ENCODE measurements at places on chromosomes 2 and 18. TPM values are rescaled to one million over a fixed set of nuclear protein-coding genes. Genes with fewer than 3 reads are reported as not detected.

DNA sequence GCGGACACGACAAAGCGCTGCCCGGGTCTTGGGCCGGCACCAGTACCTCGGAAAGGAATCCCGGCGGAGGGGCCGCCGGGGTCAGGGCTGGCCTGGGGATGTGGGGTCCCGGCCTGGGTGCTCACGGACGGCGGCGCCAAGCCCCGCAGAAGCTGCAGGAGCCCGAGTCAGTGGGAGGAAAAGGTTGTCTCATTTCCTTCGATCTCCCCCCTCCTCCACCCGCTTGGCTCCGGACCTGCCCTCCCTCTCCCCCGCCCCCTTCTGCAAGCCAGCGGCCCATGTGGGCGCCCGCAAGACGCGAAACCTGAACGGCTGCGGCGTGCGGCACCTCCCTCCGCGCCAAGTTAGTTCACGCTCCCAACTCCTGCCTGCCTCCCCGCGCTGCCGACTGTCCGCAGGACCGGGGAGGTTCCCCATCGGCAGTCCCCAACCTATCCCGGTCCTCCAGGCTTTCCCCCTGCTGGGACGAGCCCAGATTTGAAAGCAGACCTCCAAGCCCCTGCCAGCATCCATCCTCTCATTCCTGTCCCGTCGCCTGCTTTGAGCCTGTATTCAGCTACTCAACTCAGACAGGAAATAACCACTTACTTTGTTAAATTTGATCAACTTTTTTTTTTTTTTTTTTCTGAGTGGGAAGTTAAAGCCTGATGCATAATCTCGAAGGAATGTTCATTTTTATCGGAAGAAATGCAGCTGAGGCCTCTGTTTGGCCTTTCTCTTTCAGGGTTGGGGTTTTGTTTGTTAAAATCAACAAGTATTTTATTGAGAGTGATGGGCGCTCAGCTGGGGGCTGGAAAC is at the start of gene EVA1A:
TSS of gene EVA1A (minus strand) at position 172 of the 798 bp plus-strand sequence. CDS start 42,799 bp downstream, outside the sequence.
- DNase-seq = peak; percentile 75

Gene PROKR1
- total RNA-seq = 0.18 TPM

GRCh38 chr18:59060551-59060950 is 79.1 kb upstream of the SEC11C start:
- no peak for DNase-seq

Gene CCDC141
- total RNA-seq = 12.3 TPM

Gene BCL2
- total RNA-seq = 47.3 TPM

Gene CENPO
- total RNA-seq = 3.7 TPM

- no peak for DNase-seq
Measured at GRCh38 chr2:152453129-152453911, 118.3 kb downstream of the FMNL2 start.

Gene TBR1
- total RNA-seq = not detected

- no peak for DNase-seq
Measured at GRCh38 chr2:54524226-54524991, 68.3 kb downstream of the SPTBN1 start.

GRCh38 chr2:193580176-193580950 is 1385.6 kb upstream of the TMEFF2 start:
- DNase-seq = no peak

Gene UGT1A8
- total RNA-seq = not detected

DNA sequence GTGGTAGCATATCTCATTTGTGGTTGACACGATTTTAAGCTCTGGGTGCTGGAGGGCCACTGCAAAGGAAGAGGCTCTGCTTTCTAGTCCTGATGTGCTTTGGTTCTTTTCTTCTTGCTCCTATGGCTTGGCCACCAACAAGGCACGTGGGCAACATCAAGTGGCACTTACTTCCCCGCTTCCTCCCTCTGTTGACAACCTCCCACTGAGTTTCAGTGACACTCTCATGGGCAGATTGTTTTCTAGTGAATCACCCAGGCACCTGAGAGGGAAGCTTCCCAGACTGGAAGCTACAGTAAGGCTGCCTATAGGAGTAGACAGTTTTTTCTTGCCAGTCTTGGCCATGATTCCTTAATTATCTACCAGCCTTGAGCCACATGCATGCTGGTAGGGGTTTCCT is 89.0 kb downstream of the NBAS start:
- DNase-seq = no peak

DNA sequence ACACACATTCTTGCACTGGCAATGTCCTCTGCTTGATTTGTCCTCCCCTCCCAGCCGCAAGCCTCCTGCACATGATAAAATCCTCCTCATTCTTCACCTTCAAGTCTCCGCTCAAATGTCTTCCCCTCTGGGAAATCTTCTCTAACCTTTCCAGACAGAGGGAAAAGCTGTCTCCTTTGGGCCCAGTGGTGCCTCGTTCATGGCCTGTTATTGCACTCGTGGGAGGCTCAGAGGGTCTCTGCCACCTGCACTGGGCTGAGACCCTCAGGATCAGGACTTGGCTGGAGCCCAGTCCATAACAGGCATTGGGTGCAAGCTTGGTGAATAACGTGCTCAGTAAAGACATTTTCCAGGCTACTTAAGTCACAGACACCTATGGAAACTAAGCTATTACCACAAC is 68.6 kb downstream of the PTGR3 start:
- DNase-seq = no peak

GRCh38 chr2:48210189-48210588 is 303.9 kb upstream of the FBXO11 start:
- DNase-seq = no peak

DNA sequence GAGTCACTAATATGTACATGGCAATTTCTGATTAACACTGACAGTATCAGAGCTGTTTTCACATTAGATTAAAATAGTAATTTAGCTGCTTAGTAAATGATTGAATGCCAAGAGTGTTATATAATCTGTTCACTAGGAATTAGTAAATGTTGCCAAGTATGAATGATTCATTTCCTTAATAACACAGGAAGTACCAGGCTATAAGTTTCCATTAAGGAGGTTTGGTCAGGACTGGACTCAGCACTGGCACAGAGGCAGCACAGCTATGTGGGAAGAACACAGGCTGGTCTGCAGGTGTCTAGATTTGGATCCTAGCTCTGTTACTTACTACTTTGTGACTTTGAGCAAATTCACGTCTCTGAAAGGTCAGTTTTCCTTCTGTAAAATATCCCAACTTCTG is 97.2 kb downstream of the TDRD15 start:
- DNase-seq = no peak

GRCh38 chr2:39504790-39505335 is 67.8 kb upstream of the MAP4K3 start:
- DNase-seq = no peak

DNA sequence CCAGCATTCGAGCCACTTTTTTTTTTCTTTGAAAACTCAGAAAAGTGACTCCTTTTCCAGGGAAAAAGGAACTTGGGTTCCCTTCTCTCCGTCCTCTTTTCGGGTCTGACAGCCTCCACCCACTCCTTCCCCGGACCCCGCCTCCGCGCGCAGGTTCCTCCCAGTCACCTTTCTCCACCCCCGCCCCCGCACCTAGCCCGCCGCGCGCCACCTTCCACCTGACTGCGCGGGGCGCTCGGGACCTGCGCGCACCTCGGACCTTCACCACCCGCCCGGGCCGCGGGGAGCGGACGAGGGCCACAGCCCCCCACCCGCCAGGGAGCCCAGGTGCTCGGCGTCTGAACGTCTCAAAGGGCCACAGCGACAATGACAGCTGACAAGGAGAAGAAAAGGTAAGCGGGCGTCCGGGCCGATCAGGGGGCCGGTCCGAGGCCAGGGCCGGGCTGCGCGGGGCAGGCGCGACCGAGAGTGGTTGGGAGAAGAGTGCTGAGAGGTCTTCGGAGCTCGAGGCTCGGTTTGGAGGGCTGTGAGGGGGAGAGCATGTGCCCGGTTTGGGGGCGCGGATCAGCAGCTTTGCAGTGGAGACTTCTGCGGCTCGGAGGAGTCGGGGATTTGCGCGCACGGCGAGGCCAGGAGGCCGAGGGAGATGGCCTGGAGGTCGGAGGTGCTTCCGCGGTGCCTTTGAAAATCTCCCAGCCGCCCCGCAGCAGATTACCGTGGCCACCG is 502 bp downstream of the EPAS1 start:
- peak; percentile 84 for DNase-seq

- no peak for DNase-seq
Measured at GRCh38 chr2:191885650-191886049, 38.8 kb upstream of the CAVIN2 start.

GRCh38 chr2:173623438-173624319 is 269.0 kb downstream of the CDCA7 start:
- DNase-seq = no peak

- DNase-seq = no peak
Measured at GRCh38 chr2:134582547-134582899, 136.3 kb downstream of the TMEM163 start.

- DNase-seq = no peak
Measured at GRCh38 chr2:140539242-140539875, 1591.5 kb downstream of the LRP1B start.

Gene GATA6
- total RNA-seq = 5.3 TPM

- DNase-seq = no peak
Measured at GRCh38 chr18:32237049-32237448, 47.2 kb downstream of the MEP1B start.

Gene DLGAP1
- total RNA-seq = 0.98 TPM

GRCh38 chr2:202201220-202202160 is 36.9 kb downstream of the SUMO1 start:
- no peak for DNase-seq

GRCh38 chr2:197786010-197786877 is 1.1 kb upstream of the BOLL start:
- no peak for DNase-seq

Gene TMEFF2
- total RNA-seq = not detected

Gene TMEM169
- 1.6 TPM for total RNA-seq

DNA sequence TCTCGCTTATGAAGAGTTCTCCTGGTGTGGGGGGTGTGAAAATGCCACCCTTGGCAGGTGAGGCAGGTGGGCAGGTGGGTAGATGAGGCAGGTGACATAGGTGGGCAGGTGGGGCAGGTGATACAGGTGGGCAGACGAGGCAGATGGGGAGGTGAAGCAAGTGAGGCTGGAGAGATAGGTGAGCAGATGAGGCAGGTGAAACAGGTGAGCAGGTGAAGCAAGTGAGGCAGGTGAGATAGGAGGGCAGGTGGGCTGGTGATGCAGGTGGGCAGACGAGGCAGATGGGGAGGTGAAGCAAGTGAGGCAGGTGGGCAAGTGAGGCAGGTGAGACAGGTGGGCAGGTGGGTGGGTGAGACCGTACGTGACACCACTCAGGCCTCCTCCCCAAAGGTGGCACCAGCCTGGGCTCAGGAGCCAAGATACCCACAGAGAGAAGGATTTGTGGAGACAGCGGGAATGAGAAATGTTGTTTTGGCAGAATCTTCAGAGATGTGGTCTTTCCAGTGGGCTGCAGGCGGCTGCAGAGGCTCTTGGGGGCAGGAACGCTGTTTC is 232.3 kb upstream of the MYT1L start:
- DNase-seq = no peak

GRCh38 chr2:12278217-12278750 is 438.5 kb upstream of the TRIB2 start:
- DNase-seq = no peak

- DNase-seq = no peak
Measured at GRCh38 chr18:47882641-47883040, 47.8 kb downstream of the SMAD2 start.

DNA sequence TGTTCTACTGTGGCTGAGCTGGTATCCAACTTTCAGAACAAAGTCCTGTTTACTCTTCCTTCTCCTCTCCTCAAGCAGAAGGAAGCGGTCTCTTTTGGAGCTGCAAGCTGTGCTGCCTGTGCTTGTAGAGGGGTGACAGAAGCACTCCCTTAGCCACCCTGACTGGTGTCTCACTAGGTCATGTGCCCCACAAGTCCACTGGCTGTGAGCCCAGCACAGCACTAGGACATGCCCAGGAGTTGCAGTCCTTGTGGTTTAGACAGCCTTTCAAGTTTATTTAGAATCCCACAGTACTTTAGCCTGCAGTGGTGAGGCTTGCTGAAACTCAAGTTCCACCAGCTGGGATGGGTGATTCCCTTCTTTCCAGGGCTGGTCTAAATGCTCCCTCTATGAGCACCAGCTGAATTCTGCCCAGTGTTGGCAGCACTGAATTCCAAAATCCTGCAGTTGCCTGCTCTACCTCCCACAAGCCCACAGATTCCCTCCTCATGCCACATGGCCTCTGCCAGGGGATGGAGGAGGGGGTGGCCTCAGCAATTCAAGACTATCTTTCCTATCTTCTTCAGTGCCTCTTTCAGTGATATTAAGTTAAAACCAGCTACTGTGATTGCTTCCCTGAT is 61.2 kb downstream of the CCDC85A start:
- no peak for DNase-seq

- peak; percentile 47 for DNase-seq
Measured at GRCh38 chr2:26172871-26173775, at the start of gene GAREM2. GAREM2 (plus strand) TSS chr2:26173088; CDS start chr2:26173221, 133 bp downstream.

Gene ADRA2B
- 3.2 TPM for total RNA-seq

DNA sequence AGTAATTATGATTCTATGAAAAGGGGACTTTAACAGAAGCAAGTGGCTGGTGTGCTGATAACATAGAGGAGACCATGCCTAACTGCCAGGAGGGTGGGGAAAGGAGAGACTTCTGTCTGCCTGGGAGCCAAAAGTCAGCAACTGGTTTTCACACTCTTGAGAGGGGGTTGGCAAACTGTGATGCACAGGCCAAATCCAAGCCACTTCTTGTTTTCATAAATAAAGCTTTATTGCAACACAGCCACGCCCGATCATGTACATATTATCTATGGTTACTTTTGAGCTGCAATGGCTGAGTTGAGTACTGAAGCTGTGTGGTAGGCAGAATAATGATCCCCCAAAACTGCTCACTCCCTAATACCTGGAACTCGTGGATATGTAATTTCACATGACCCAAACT is 208.4 kb downstream of the LNPK start:
- no peak for DNase-seq

DNA sequence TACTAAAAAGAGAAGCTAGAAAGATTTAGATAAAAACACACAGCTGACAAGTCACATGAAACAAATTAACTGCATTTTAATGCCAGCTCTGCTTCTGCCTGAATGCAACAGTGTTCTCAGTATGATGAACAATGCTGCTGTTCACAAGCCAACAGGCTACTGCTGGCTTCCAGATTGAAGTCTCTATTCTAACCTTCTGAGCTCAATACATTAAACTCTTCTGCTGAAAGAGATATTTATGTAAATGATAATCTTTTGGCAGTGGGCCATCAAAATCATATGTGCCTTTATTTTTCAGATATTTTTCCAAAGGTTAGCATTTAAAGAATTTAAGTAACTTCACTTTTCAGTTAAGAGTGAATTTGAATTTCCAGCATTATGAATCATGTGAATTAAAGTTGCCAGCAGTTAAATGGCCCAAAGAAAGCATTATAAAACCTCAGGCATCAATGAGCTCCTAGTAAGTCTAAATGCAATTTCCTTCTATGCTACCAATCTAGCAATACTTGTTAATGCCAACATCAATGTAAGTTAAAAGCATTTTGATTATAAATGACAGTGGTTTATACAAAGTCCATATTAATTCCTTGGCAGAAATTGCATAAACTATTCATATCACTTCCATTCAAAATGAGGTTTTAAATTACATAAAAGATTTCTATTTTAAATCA is 72.4 kb downstream of the ID2 start:
- no peak for DNase-seq

DNA sequence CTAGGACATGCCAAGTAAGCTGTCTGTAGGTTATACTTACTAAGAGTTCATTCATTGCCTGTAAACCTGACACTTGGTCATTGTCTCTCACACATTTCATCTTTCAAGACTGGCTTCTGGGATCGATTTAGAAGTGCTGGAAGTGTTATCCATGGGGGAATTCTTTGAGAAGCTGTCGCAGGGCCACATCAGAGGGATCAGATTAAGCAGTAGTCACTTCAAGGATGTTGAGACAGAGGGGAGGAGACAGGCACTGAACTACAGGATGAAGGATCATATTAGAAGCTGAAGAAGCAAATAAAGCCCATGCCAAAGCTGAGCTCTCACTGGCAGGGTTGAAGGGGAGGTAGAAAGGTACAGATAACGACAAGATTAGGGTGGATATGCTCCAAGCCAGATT is 49.0 kb downstream of the CDK15 start:
- no peak for DNase-seq

- no peak for DNase-seq
Measured at GRCh38 chr2:184357033-184357432, 241.3 kb upstream of the ZNF804A start.
